HS-27A (cell line): ENCODE measurements at places on chromosomes 11 and 22.

GRCh38 chr11:107293677-107294344 is 163.8 kb downstream of the CWF19L2 start:
- no peak for DNase-seq

DNA sequence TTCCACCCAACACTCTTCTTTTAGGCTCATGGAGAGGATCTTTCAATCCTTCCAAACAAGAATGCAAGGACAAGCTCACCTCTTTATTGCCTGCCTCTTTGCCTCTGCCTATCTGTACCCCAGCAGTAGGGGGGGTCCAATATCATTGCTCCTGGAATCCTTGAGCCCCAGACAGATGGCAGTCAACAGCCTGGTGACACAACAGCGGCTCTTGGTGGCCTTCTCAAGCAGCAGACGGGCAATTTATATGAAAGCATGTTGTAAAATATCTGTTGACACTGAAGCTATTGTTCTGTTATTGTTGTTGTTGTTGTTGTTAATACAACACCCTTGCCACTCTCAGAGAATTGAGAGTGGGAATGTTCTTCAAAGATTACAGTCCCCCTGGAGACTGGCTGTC is 480.0 kb upstream of the CADM1 start:
- DNase-seq, result no peak

DNA sequence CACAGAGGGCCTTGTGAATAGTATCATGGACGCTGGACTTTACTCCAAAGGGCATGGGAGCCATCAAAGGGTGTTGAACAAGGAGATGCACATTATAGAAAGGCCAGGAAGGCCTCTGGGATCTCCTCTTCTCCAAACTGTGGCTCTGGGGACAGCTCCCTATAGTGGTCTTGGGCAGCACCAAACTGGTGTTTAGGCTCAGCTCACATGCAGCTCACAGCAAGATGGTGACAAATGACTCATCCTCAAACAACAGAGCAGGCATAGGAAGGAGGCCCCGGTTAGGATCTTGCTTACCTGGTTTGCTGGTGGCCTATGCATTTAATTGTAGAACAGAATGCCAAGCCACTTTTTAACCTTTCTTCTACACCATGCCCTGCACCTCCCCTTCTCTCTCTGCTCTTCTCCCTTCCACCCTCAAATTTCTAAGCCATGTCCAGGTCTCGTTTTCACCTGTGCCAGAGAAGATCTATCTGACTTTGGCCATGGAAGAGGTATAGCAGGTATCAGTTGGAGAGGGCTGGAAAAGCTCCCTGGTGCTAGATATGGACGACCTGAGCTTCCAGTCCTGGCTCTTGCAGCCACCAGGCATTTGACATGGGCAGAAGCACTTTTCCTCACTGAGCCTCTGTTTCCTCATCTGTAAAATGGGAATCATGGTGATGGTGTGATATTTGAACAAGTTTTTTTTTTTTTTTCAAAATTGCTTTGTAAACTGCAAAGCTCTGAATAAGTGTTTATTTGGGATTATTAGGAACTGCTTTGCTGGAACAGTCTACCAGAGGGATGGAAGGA is 14.4 kb upstream of the EHF start:
- no peak for DNase-seq

DNA sequence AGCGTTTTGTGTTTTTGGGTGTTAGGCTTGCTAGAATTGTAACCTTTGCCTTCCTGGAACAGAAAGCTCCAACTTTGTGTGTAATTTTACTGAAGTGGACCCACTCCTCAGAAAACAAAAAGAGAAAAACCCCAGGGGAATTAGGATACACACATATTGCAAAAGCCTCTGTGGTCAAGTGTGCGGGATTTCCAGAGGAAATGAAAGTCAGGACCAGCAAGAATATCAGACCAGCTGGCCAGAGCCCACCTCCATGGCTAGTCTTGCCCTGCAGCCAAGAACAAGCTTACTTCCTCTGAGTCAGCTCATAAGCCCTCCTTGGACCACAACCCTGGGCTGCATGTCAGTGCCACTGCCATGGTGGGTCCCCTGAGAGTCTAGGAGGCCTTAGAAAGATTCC is 37.0 kb upstream of the FTH1 start:
- no peak for DNase-seq

DNA sequence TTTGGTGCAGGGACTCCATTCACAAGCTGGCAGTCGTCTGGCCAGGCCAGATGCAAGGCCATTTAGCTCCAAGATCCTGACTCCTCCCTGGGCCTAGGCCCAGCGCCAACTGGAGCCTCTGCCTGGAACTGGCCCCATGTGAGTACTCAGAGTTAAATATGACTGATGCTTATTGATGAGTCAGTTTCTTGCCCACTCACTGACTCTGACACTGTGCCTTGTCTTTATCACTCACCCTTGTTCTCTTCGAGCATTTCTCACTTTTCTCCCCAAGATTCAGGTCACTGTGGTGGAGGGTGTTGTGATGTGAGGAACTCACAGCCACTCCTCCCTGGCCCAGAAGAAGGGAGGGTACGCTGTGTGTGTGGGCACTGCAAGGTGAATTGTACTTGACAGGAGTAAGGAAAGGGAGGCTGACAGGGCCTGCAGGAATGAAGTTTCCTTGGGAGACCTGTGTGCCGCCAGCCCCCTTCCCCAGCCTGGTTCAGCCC is 23.2 kb upstream of the ST3GAL4 start:
- DNase-seq, result no peak
